Activated naive CD4-positive, alpha-beta T cell treated with anti-CD3 and anti-CD28 coated beads, Interleukin-2, amount 50 U/mL, for 16 hours (primary cell): ENCODE measurements at places on chromosomes 6 and 20.

DNA sequence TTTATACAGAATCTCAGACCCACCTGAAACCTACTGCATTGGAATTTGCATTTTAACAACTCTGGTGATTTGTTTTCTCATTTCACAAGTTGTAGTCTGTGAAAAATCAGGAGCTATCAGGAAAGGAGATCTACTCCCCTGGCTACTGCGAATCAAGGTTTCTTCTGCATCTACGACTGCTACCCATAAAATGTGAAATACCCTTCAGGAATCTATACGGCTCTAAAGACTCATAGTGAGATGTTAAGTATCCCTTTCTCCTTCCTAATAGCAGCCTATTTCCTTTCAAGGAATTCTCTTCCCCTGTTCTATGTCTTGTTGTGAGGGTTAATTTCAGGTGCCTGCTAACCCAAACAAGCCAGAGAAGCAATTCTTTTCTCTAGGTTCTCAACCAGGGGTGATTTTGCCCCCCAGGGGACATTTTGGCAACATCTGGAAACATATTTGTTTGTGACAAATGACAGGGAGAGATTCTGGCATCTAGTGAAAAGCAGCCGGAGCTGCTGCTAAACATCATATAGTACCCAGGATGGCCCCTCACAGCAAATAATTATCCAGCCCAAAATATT, 26.3 kb downstream of the WFDC3 start:
- no peak for DNase-seq

GRCh38 chr20:62573817-62574216, 68.5 kb upstream of the SLCO4A1 start:
- DNase-seq, result no peak

- DNase-seq, result no peak
Observed at GRCh38 chr6:92376691-92377090, 1042.7 kb downstream of the EPHA7 start.

DNA sequence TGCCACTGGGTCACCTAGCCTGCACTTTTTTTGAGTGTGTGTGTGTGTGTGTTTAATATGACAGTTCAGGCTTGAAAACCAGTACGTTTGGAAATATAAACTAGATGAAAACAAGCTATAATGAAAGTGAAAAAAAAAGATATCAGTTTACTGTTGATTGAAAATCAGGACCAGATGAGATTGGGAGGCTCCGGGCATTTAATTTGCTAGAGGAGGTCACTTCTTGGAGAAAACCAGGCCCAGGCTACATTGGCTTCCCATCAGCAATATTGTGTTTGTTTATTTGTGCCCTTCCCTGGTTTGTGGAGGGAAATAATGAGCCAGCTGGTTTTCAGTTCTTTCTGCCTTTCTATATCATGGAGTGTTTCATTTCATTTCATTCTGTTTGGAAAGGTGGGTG, 246.6 kb upstream of the JAG1 start:
- DNase-seq, result no peak

DNA sequence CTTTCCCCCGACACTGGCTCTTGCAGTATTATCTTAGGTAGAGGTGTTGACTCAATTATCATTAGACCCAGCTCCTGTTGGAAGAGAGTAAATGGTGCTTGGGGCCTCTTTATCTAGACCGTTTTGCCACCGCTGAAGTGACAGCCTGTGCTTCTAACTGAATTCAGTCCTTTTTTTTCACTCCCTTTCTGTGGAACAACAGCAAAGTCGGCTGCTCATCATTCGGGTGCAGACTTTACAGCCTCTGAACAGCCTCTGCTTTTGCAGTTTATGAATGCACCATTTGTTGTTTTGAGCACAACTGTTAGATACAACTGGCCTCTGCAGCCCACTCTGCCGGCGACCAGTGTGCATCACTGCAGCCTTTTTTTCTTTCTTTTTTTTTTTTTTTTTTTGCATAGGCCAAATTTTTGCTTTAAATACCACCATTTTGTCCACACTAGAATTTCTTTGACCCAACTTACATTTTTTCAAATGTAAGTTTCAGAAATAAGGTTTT, 35.8 kb downstream of the RREB1 start:
- no peak for DNase-seq
